Psoas muscle (tissue), 8 donors: ENCODE measurements at places on chromosomes 6 and 20. TPM values are rescaled to one million over a fixed set of nuclear protein-coding genes. Genes with fewer than 3 reads are reported as not detected.

The SIRPB1 gene
- polyA plus RNA-seq: 0.74 TPM

The KCNK5 gene
- not detected for polyA plus RNA-seq

The C6orf52 gene
- 0.33 TPM for polyA plus RNA-seq

The TRIM15 gene
- polyA plus RNA-seq: not detected

The VGLL2 gene
- 88.1 TPM for polyA plus RNA-seq

The C6orf136 gene
- 42.6 TPM for polyA plus RNA-seq

The UNC93A gene
- polyA plus RNA-seq: not detected

The PACRG gene
- 0.75 TPM for polyA plus RNA-seq

The RCAN2 gene
- polyA plus RNA-seq: 20.0 TPM

The LPA gene
- not detected for polyA plus RNA-seq

The FAM162B gene
- polyA plus RNA-seq: 2.8 TPM

The GRM1 gene
- not detected for polyA plus RNA-seq
